ENCODE measurements at places on chromosomes 6 and 20.

GRCh38 chr6:52016915-52017748 lies 70.3 kb downstream of the PKHD1 start:
- no peak for DNase-seq

DNA sequence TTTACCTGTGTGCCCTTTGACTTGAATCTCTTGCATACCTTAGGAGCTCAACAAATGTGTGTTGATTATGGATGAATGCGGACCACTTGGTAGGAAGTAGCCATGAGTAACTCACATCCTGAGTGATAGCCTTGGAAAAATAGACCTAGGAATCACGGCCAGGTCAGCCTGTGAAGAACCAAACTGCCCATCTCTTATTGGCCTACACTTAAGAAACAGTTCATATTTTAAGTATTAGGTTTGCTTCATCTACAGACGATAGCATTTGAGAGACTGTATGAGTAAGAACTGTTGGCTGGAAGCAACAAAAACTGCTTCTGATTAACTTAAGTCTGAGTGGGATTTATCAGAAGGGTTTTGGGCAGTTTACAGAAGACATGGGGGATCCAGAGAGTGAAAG lies 320.1 kb upstream of the PRND start:
- no peak for DNase-seq

GRCh38 chr6:113137426-113137825 lies 719.7 kb upstream of the MARCKS start:
- DNase-seq = no peak

GRCh38 chr20:46344488-46345162 lies 36.3 kb upstream of the CDH22 start:
- no peak for DNase-seq

- DNase-seq = no peak
Observed at GRCh38 chr20:61054411-61054810, 197.7 kb upstream of the CDH4 start.

DNA sequence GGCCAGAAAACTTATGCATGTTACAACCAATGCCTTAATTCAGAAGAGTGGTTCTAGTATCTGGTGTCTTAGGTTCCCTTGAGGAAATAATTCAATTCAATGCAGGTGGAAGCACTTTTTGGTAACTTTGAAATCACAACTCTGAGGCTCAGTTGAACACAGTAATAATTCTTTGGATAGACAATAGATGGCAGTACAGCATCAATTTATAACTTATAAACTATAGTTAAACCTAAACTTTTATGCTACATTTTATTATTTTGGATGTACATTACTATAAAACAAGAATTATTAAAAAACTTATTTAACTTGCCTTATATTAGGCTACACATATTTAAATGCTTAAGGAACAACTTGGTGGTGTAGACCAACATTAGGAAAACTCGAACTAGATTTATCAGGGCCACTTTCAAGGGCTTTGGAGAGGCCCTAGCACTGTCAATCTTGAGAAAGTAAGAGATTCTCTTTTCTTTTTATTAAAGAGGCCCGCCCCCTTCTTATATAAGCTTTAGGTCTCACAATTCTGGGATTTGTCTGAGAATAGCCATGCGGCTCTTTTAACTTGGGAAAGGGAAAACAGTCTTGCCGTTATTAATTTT lies 85.9 kb downstream of the CRYBG1 start:
- no peak for DNase-seq

- no peak for DNase-seq
Observed at GRCh38 chr6:63446405-63446804, 125.9 kb upstream of the LOC128125822 start.

DNA sequence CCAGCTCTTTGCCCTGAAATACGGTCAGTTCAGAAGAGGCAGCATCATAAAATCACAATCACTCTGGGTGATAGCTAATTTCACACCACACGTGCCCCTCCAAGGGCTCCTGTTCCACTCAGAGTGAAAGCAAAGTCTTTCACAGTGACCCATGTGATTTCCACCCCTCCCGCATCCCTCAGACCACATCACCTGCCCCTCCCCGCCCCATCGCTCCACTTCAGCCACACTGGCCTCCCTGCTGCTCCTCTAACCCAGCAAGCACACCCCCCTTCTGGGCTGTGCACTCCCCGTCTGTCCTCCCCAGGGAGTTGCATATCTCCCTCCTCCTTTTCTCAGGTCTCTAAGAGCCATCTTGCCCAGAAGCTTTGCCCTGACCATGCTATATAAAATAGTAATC lies 74.5 kb downstream of the PSMG4 start:
- no peak for DNase-seq

GRCh38 chr6:22883061-22883717 lies 313.8 kb downstream of the HDGFL1 start:
- no peak for DNase-seq

DNA sequence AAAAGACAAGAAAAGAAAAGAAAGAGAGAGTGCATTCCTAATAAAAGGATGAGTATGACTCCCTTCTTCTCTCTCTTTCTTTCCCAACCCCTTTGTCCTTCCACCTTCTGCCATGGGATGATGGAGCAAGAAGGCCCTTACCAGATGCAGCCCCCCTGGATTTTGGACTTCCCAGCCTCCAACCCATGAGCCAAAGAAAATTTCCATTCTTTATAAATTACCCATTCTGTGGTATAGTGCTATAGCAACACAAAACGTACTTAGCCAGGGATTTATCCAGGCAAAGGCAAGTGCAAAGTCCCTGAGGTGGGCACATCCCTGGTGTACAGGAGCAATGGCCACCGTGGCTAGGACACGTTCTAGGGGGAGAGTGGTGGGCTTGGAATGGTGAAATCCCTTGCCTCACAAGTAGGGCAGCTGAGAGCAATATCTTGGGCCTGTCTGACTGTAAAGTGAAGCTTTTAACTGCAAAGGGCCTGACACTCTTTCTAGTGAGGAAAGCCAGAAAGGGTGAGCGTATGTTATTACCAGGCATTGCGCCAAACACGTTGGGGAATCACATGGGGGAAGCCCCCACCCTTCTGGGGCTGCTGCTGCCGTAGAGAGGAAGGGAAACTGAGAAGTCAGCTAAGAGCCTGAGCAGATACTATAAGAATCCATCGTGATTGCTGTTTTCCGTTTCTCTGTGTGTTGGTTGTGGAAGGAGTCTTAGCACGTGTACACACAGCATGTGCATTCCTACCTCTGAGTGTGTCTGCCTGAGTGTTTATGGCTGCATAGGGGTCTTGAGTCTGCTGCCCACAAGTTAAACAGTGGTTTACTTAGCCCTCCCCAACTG lies 50.7 kb upstream of the SIRPA start:
- peak; percentile 34 for DNase-seq
